Gastrocnemius medialis (tissue), 4 donors: ENCODE measurements at places on chromosomes 5 and 9. TPM values are rescaled to one million over a fixed set of nuclear protein-coding genes. Genes with fewer than 3 reads are reported as not detected.

DNA sequence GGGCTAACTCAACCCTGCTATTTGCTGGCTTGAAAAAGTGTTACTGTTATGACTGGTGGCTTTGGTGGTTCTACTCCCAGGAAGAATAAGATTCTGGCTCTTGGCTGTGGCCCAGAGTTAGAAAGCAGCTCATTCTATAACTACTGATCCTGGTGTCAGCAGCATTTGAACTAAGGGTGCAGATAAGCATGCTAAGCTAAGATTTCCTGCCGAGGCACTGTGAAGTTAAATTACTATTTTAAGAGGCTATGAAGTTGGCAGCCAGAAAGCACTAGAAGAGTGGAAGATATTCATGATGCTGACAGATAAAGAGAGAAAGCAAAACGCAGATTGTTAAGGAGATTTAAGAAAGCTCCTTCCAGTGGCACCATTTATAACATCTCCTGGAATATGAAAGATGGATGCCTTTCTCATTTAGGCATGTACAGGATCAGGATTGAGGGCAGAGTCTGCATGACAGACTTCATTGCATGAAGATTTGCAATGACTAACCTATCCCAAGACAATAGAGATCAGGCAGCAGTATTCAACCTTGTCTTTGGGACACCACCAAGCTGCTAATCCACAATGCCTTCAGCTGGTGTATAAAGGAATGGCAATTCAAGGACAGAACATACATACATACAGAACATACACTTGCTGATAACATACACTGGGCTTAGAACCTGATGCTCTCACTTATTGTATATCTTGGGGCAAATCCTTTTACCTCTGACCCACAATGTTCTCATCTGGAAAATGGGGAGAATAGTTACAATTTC is 11.7 kb downstream of the BRINP1 start:
- no peaks in the 10 kb centered on the region for H3K4me1 ChIP-seq
- H3K27me3 ChIP-seq: no peaks in the 10 kb centered on the region
- H3K27ac ChIP-seq: no peak overlapping the region
- no peak for DNase-seq
- H3K36me3 ChIP-seq: no peaks in the 10 kb centered on the region

SYK gene
- 0.53 TPM for total RNA-seq

GRCh38 chr9:106779796-106780195 is 83.2 kb upstream of the ZNF462 start:
- H3K4me1 ChIP-seq: no peaks in the 10 kb centered on the region
- DNase-seq: no peak
- H3K36me3 ChIP-seq: no peaks in the 10 kb centered on the region
- H3K27me3 ChIP-seq: no peaks in the 10 kb centered on the region

DNA sequence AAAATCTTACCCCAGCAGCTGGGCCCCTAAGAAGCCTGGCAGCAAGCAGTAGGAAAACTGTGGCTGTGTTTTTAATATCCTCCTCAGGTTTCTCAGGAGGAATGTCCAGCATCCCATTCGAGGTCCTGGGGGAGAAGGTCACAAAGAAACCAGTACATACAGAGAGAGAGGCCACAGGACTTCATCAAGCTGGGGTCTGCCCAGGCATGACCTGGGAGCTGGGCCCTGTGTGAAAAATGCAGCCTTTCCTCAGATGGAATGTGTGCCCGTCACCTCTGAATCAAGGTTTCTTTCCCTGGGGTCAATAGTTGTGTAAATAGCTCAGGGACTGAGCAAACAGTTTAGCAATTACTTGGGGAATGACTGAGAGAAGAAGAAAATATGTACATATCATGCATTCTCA is 33.9 kb upstream of the RAD23B start:
- H3K4me1 ChIP-seq: peaks cover 32% of the 10 kb centered on the region
- no peaks in the 10 kb centered on the region for H3K27me3 ChIP-seq
- peak overlapping the region; percentile 34 for H3K27ac ChIP-seq
- DNase-seq: no peak

PHF24 gene
- total RNA-seq: not detected

DNA sequence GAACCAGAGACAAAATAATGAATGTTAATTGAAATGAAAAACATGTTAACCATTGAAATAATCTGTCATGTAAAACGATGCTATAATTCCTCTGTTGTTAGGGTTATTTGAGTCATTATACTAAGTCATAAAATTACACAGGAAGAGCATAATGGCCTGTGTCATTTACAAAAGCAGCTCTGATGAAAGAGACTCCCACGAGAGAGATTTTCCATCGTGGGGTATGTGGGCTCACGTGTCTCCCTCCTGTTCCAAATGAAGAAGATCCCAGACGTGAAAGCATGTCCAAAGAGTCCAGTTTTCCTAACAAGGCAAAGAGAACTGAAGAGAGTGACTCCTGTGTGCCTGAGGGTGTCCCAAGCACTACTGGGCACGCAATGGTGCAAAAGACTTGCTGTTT is 379.8 kb downstream of the SPOCK1 start:
- H3K4me3 ChIP-seq: no peak overlapping the region
- no peaks in the 10 kb centered on the region for H3K36me3 ChIP-seq
- H3K4me1 ChIP-seq: no peaks in the 10 kb centered on the region
- DNase-seq: no peak
- no peak overlapping the region for H3K27ac ChIP-seq
- no peaks in the 10 kb centered on the region for H3K27me3 ChIP-seq

- no peak for DNase-seq
- no peaks in the 10 kb centered on the region for H3K4me1 ChIP-seq
- no peak overlapping the region for H3K27ac ChIP-seq
- H3K4me3 ChIP-seq: no peak overlapping the region
- no peaks in the 10 kb centered on the region for H3K27me3 ChIP-seq
- H3K36me3 ChIP-seq: no peaks in the 10 kb centered on the region
Measured at GRCh38 chr9:36924757-36925432, 109.2 kb downstream of the PAX5 start.
